ENCODE measurements at places on chromosomes 6 and 20.

DNA sequence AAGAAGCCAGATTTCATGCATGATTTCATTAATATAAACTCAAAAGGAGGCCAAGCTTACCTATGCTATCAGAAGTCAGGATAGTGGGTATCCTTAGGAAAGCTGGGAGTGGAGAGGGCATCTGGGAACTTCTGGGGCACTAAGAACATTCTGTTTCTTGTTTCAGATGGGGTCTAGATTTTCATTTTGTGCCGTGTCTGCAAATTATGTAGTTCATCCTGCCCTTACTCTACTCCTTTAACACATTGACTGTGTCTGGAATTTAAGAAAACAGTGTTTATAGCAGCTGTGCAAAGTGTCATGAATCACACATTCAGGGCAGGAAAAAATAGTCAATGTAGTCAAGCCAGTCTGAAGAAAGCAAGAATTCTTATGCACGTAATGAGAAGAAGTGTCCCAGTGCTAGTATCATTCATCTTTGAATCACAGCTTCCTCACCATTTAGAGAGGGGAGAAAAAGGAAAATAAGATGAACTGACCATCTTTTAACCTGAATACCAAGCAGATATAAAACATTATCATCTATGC is 11.6 kb upstream of the SPTLC3 start:
- DNase-seq = no peak

GRCh38 chr6:169235286-169235685 is 18.4 kb downstream of the THBS2 start:
- DNase-seq = no peak

GRCh38 chr6:277746-278145 is 14.5 kb upstream of the DUSP22 start:
- no peak for DNase-seq

- no peak for DNase-seq
Measured at GRCh38 chr6:43355862-43356590, 13.4 kb downstream of the ZNF318 start.

DNA sequence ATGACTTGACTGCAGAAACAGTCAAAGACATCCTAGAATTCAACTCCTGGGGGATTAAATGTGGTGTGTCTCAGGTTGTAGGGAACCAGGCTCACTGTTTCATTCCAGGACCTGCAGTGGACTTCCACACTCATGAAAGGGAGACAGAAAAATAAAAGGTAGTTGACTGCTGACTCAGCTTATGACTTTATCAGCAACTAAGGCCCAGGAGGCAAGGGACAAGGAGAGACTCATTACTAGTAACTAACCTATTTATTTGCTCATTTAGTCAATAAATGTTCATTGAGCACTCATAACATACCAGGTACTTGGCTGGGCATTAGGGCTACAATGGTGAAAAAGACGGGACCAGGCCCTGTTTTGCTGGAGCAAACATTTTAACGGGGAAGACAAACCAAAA is 2.9 kb downstream of the ZSCAN31 start:
- DNase-seq = no peak

DNA sequence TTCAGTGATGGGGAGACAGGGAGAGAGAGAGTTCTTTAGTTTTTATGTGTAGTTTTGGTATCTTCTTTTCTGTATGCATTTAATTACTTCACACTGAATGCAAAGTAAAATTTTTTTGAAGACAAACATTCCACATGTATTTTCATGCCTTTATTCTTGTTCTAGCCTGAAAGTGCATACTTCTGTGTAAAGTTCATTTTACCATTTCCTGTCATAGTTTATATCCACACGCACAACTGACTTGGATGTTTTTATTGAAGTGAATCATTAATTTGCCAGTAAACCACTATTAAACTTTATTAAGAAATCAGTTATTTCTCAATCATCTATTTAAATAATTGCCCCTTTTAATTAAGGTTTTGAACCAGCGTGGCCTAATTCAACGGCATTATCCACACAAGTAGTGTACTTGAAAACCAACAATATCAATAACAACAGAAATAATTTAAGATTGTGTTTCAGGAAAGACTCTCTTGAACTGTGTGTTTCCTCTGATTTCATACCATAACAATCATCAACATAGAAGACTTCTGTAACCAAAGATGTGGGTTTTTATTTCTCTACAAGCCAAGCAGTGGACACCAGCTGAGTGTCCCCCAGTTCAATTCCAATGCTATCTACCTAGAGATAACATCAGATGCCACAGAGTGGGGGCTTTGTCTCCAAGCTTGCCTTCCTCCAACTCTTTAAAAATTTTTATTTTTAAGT is 512.7 kb upstream of the JAG1 start:
- DNase-seq = no peak

GRCh38 chr6:5851261-5851757 is 155.4 kb downstream of the NRN1 start:
- peak; percentile 34 for DNase-seq

GRCh38 chr6:10316373-10316721 is 98.5 kb downstream of the TFAP2A start:
- DNase-seq = peak; percentile 48

GRCh38 chr6:152576525-152576924 is 60.6 kb downstream of the SYNE1 start:
- DNase-seq = no peak

DNA sequence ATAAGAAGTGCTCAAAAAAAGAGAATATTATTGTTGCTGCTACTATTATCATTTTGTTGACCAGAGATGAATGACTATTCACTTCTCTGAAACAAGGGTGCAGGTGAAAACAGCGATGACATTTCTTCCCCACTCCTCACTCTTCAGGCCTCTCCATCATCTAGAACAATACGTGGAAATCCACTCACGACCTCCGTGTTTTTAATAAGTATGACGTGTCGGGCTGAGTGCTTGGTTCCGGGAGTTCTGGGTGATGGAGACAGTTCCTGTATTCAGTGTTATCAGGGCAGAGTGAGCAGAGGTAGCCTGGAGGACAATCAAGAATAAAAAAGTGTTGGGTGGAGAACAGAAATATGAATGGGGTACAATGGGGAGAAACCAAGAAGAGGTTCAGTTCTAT is 130.0 kb upstream of the ZNF217 start:
- no peak for DNase-seq

DNA sequence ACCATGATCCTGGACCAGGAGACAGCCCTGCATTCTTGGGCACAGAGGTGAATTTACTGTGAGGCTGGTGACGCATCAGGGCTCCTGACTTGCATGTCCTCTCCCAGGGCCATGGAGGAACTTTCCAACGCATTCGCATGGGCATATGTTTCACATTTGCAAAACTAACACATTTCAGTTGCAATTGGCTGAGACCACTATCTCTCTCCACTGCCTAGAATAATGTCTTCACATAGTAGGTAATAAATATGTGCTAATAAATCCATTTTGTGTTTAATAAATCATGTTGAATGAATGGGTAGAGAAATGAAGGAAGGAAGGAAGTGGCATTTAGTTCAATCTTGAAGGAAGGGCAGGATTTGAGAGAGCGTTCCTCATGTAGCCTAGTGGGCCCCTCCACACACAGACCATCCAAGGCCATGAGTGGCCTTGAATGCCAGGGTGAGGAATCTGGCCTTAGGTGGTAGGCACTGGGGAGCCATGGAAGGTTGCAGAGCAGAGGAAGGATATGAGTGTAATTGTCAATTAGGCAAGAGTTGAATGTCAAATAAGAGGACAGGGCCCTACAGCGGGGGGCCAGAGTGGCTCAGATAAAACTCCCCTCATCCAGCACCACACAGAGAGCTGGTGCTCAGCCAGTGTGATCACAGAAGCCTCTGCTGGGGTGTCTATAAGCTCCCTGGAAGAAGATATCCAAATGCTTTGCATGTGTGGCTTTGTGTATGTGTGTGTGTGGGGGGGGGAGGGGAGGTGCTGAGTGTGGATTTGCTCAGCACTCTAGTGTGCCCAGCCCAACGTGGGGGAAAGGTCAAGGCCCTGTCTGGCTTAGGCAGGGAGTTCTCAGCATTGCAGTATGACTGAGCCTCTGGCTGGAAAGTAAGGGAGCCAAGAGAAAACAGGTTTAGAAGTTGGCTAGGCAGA is 30.9 kb upstream of the CCN5 start:
- no peak for DNase-seq

DNA sequence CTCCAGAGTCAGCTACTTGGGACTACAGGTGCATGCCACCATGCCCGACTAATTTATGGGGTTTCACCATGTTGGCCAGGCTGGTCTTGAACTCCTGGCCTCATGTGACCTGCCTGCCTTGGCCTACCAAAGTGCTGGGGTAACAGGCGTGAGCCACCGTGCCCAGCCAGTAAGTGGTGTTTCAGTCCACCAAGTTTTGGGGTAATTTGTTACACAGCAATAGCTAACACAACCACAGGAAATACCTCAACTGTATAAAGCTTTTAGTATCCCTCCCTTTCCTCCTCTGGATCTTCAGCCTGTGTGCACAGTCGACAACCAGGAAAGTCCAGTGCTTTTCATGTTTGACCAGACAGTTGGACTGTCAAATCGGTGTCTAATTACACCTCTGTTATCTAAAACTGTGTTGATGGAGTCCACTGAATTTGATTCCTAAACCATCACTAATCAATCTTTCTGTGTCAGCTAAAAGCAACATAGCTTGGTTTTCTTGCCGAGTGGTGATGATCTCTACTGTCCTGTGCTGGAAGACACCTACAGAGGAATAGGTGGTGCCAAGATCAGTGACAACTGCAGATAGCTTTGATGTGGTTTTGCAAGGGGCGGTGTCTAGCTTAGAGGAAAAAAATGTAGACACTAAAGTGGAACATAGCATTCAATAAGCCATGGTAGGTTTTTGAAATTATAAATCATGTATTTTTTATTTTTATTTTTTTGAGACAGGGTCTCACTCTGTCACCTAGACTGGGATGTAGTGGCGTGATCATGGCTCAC is 22.2 kb upstream of the ZBTB2 start:
- no peak for DNase-seq

DNA sequence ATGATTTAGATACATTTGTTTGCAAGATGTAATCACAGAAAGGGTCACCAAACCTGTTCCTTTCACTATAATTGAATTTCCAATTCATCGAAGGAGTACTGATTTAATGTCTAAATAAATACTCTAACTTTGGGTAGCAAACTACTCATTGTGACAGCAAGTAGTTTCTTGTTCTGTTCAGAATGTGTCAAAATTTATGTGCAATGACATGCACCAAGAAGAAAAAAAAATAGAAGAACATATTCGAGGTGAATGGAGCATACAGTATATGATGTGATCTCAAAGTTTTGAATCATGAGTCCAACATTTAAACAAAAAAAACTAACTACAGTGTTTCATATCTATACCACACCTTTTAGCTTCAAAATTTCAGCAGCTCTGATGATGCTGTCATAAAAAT is 583.6 kb upstream of the MMS22L start:
- no peak for DNase-seq

DNA sequence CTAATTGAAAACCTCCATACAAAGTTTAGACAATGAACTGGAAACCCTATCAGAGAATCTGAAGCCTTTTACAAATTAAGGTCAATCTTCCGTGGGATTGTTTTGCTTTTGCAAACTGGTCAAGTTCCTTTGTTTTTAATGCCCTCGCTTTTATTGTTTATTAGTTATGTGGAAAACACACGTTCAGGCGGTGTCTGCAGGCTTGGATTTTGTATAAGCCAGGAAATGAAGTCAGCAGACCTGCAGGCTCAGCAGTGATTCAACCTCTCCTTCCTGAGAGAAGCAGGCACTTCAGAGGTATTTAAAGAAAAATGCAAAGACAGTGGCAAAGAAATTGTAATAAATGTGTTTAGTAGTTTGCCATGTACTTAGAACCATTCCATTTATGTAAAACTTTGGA is 103.4 kb upstream of the PDE10A start:
- DNase-seq = peak; percentile 40

DNA sequence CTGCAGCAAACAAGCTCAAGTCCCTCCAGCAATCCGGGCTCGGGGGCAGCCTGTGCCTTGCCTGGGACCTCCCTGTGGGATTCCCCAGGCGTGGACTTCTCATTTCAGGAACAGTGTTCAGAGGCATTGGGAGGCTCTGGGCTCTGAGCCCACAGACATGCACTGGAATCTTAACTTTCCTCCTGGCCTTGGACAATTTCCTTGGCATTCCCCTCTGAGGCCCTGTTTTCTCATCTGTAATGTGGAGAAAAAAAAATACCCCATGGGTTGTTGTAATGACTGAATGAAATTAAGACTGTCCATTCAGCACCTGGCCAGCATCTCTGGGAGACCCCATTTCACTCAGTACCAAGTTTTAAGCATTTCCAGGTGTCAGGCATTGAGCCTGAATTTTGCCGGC is 17.6 kb downstream of the BPIFB4 start:
- DNase-seq = no peak

DNA sequence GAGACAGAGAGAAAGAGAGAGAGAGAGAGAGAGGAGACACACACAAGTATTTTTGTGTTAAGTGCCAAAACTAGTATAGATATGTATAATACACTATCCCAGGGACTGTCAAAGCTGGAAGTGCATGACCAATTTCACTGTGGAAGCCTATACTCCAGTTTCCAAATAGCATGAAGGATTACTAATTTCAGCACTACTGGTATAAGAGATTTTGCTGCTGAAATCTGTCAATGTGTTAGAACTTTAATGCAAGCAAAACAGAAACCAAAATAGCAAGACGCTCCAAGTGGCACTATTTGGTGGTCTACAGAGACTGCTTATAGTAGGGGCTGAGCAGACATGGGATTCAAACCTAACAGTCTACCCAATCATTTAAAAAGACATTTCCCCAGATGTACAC is 284.8 kb downstream of the BTBD9 start:
- no peak for DNase-seq

DNA sequence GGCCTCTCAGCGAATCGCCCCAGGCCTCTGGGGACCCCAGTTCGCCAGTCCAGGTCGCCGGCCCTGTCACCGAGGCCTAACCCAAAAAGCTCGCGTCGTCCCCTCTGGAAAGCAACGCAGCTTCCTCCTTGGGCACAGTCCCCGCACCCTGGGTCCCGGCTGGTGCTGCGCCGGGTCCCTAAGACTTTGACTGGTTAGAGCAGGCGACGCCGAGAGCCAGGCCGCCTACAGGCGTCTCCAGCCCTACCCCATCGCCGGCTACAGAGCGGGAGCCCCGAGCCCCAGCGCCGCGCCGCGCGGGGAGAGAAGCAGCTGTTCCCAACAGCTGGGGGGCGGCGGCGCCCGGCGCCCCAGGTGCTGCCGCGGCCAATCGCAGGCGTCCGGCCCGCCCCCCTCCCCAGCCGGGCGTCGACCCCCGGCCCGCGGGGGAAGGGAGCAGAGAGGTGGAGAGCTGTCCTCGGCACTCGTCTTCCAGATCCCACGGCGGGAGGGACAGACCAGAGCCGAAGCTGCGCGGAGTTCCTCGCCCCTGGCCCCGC is 540 bp upstream of the RBM24 start:
- peak; percentile 15 for DNase-seq

GRCh38 chr6:135583256-135583761 is 85.8 kb upstream of the AHI1 start:
- peak; percentile 28 for DNase-seq

Measured in brain microvascular endothelial cell (primary cell).